ENCODE measurements at places on chromosomes 4 and X.

GRCh38 chr4:107997794-107998193, 8.1 kb downstream of the HADH start:
- DNase-seq, result no peak

DNA sequence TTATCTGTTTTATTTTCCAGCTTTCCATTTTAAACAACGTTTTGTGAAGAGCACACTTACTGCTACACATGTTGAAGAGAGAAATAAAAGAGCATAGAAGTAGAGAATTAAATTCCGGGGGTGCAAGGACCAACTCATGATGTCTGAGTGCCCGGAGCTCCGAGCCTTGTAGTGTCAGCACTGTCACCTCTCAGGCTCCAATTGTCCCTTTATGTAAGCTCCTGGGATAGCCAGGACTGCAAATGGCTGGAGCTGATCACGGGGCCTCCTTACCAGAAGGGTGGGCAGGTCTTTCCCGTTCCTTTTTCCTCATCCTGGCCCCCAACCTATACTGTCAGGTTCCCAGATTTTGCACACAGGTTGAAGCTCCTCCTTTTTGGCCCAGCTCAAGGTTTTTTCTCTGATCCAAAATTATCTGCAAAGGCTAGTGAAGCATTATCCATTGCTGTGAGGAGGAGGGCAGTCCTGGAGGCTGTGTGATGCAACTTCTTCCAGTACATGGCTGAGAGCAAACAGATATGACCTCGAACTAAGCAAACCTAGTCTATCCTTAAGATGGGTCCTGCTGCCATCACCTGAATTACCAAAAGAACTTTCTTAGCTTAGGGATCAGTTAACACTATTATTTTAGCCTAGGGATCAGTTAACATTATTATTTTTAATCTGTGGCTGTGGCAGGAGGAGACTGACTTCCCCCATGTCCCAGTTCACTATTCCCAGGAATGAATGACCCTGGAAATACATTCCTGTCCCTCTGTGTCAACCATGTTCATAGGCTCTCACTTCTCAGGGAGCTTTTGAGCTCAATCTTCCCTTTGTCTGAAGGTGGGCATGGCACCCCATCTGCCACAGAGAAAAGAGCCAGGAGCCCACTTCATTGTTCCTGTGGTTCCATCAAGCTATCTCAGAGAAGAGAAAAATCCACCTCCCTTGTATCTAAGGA, at the start of gene FGG:
Gene FGG (minus strand): TSS at position 185 of the 943 bp plus-strand sequence. CDS start 47 bp downstream, at position 138.
- DNase-seq, result no peak

GRCh38 chr4:136476753-136477152, 1055.5 kb downstream of the PCDH18 start:
- no peak for DNase-seq

DNA sequence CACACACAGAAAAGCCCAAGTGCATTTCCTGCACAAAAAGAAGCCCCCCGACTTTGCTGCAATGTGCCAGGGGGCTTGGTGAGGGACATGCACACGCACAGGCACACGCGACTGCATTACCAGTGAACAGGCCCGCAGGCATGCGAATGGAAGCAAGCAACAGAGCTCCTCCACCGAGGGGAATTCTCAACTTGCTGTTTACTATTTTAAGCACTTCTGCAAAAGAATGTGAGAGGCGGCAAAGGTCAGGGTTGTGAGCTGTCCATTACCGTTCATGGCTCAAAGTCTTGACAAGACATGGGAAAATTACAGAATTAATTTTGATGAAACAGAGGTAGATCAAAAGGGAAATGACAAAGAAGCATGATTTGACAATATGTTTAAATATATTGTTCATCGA, 342.5 kb upstream of the NOCT start:
- DNase-seq, result no peak

DNA sequence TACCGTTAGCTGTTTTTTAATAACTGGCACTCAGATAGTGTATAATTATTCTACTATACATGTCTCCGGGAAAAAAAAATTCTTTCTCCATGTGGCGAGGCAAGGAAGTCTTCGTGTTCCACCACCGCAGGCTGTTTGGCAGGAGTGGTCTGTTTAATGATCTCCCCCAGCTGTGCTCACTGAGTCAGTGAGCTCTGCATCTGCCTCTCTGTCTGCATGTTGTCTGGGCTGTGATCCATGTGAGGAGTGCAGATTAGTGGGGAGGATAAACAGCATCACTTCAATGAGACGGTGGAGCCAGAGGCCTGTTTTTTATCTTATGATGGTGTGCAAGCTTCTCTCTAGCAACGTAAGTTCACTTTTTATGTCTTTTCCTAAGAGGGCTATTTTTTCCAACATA, 69.8 kb downstream of the RPS3A start:
- no peak for DNase-seq

Measured in stimulated activated CD8-positive, alpha-beta memory T cell treated with anti-CD3 and anti-CD28 coated beads, Interleukin-4, amount 100 ng/mL, for 1 hour (primary cell).